Stimulated activated CD4-positive, alpha-beta T cell treated with anti-CD3 and anti-CD28 coated beads, Interleukin-15, amount 100 ng/mL, for 1 hour (primary cell): ENCODE measurements at places on chromosomes 2 and 18.

DNA sequence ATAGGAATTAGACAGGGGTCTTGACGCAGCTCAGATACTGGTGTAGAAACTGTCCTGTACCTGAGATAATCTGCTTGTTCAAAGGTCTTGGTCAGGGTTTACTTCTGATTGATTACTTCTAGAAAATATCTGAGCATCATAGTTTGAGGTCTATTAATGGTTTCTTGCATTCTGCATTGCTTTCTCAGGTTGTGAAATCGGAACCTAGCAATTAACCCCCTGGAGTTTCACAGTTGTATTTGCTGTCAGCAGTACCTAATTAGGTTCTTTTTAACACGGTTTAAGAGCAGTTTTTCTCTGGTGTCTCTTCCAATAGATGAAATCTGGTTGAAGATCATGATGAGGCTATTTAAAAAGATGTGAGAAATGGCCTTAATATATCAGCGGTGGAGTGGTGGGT, 428.6 kb upstream of the SYT4 start:
- DNase-seq = no peak

GRCh38 chr18:9757827-9758621, 49.9 kb downstream of the RAB31 start:
- DNase-seq = no peak

DNA sequence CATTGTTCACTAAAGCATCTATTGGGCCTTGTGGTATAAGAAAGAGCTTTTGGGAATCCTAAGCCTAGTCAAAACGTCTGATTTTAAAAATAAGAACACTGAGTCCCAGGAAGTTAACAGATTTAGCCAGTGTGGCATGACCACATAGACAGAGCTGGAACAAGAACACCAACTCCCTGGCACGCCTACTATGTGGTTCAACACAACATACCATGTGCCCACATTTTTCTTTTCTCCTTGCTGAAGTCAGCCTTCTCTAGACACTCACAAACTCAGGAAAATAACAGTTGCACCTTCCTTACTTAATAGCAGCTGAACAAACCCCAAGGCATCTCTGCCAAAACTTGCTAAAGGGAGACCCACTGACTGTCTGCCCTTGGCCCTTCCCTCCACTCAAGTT, 124.8 kb downstream of the C1D start:
- DNase-seq = no peak

- DNase-seq = no peak
Measured at GRCh38 chr18:29377346-29377745, 1200.4 kb upstream of the CDH2 start.

DNA sequence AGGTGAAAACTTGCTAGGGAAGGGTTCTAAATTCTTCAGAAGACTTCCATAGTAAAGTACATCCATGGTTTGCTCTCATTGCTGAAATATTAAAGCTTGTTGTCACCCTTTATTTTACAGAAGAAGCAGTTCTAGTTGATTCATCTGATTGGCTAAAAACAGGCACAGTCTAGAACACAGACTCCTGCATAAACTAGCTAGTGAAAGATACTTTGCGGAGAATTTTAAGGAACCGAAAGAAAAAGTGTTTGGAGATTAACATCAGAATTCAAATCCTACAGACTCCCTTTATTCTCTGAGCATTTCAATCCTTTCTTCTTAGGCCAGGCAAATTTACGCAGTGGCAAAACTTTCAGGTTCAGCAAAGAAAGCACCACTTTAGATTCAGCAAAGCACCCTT, 1076.5 kb upstream of the ZEB2 start:
- no peak for DNase-seq

DNA sequence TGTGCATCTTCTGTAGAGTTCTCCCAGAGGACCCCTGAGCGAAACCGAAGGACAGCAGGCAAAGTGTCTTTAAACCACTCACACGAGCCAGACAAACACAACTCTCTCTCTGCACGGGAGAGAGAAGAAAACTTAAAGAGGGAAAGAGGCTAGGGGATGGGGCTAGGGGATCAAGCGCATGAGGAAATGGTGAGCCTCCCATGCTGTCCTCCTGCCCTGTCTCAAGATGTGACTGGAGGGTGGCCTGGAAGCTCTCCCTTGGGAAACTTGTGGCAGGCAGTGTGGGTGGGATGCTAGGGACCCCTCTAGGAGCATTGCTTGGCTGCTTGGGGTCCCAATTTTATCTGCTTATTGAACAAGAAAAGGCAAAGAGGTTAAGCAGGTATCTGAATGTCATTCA, 44.5 kb downstream of the CYP26B1 start:
- no peak for DNase-seq

- no peak for DNase-seq
Measured at GRCh38 chr18:28127763-28128658, 48.9 kb downstream of the CDH2 start.
